ENCODE measurements at places on chromosomes 16 and 17.

- no peak for DNase-seq
Observed at GRCh38 chr17:81910840-81911276, 341 bp downstream of the PCYT2 start.

- no peak for DNase-seq
Observed at GRCh38 chr16:7107436-7107835, 225.2 kb upstream of the RBFOX1 start.

DNA sequence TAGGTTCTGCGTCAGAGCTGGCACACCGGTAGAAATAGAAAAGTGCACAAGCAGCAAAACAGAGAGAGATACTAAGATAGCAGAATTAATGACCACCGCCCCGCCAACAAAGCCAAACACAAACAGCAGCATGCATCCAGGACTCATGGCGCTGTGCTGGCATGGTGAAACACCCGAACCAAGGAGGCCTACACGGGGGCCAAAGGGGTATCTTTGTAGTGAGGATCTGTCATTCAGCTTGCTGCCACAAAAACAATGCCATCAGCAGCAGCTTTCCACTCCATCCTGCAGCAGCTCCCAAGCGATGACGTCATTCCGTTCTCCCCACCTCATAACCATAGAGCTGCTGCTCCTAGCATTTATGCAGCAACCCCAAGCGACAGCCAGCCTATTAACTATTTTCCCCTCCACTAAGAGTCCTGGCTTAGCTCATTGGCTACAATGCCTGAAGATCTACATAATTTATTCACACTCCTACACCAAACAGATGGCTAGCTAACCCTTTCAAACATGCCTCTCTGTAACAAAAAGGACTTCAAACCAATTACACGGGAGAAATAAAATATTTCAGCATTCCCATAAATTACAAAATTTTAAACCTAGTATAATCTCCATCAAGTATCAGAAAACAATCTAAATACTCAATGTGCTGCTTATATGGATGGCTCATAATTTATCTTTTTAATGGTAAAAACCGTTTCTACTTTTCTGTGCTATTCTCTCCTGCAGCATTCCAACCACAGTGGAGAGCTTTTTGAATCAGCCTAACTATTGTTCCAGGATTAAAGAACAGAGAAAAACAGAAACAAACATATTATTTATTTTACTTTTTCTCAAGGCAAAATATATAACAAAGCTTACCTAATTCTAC lies 73.9 kb downstream of the SPAG9 start:
- DNase-seq = peak; percentile 33

- DNase-seq = no peak
Observed at GRCh38 chr16:85894266-85894665, 4.7 kb upstream of the IRF8 start.

GRCh38 chr17:9932491-9932890 lies 27.4 kb upstream of the RCVRN start:
- no peak for DNase-seq

DNA sequence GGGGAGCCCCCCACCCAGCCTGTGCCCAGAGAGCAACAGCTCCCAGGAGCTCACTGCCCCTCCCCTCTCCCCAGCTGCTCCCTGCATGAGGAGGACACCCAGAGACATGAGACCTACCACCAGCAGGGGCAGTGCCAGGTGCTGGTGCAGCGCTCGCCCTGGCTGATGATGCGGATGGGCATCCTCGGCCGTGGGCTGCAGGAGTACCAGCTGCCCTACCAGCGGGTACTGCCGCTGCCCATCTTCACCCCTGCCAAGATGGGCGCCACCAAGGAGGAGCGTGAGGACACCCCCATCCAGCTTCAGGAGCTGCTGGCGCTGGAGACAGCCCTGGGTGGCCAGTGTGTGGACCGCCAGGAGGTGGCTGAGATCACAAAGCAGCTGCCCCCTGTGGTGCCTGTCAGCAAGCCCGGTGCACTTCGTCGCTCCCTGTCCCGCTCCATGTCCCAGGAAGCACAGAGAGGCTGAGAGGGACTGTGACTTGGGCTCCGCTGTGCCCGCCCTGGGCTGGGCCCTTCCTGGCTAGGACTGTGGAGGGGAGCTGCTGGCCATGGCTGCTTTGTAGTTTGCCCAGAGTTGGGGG lies 584 bp downstream of the TCAP start:
- DNase-seq = no peak

DNA sequence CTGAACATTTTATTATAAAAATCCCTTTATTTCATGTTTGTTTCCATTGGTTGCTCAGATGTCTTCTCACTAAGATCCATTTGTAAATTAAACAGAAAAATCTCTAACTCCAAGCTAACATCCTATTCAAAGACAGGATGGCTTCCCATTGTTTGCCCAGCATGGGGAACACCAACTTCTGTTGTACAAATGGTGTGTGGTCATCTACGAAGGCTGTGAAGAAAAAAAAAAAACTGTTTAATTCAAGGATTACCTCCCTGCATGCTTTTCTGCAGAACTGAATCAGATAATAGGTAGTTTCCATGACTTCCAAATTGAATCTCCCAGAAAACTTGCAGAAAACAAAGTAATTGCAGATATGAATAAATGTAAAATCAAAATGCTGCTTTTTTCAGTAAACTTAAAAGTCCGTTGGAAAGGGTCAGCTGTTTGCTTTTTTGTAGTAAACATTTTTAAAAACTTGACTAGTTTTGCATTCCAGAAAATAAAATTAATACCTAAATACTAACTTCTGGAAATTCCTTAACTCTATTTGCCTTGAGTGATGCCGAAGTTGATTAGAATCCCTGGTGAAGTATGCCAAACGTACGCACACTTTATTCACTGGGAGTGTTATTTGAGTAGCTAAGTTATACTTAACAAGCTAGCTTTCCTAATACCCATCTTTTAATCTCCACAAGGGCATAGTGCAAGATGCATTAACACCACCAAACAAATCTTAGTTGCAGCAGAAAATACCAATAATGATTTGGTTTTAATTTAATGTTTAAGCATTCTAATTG lies 7.7 kb downstream of the SALL1 start:
- no peak for DNase-seq

DNA sequence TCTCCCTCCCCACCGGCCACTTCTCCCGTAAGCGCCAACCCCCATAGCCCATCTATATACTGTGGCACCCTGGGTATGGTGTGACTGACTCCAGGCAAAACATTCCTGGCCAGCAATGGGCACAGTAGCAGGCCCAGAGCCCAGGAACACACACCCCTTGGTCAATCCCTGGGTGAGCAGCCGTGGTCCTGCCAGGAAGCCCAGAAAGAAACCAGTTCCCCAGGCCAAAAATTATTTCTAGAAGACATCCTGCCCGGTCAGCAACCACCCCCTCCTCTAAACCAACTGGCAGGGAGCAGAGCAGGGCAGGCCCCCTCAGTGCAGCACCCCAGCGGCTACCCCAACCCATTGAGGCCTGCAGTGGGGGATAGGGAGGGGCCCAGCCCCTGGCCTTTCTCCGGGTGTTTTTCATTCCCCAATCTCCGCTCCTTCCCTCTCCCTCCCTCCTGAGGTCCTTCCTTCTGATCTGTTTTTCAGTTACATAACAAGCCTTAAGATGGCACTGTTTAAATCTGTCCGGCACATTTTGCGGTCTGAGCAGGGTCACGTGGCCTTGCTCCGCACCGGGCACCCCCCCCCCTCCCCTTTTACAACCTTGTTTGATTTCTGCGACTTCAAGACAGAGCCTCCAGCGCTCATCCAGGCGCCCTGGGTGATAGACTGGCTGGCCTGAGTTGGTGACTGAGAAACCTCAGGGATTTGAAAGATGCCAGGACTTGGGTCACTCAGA lies 2.0 kb downstream of the NPTX1 start:
- DNase-seq = no peak

GRCh38 chr16:4523686-4524085 lies 14.9 kb downstream of the CDIP1 start:
- no peak for DNase-seq

DNA sequence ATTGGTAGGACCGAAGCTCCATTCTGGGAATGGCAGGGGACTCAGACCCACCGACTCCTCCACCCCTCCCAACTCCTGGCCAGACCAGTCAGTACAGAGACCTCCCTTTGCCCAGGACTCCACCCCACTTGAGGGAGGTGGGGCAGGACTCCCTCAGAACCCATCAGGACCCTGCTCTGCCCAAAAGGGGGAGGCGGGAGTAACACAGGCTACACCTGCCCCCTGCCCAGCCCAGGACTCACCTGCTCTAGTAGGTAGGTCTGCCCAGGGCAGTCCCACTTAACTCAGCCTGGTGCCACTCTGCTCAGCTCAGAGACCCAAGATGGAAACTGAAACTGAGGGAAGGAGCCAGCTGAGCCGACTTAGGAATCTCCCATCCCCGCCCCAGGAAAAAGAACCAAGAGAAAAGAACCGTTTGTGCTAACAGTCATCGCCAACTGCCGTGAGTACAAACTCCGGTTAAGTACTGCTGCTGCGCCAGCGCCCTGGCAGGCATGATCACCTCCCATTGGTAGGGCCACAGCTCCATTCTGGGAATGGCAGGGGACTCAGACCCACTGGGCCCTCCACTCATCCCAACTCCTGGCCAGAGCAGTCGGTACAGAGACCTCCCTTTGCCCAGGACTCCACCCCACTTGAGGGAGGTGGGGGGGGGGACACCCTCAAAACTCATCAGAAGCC lies 503 bp downstream of the DHX58 start:
- DNase-seq = peak; percentile 93

DNA sequence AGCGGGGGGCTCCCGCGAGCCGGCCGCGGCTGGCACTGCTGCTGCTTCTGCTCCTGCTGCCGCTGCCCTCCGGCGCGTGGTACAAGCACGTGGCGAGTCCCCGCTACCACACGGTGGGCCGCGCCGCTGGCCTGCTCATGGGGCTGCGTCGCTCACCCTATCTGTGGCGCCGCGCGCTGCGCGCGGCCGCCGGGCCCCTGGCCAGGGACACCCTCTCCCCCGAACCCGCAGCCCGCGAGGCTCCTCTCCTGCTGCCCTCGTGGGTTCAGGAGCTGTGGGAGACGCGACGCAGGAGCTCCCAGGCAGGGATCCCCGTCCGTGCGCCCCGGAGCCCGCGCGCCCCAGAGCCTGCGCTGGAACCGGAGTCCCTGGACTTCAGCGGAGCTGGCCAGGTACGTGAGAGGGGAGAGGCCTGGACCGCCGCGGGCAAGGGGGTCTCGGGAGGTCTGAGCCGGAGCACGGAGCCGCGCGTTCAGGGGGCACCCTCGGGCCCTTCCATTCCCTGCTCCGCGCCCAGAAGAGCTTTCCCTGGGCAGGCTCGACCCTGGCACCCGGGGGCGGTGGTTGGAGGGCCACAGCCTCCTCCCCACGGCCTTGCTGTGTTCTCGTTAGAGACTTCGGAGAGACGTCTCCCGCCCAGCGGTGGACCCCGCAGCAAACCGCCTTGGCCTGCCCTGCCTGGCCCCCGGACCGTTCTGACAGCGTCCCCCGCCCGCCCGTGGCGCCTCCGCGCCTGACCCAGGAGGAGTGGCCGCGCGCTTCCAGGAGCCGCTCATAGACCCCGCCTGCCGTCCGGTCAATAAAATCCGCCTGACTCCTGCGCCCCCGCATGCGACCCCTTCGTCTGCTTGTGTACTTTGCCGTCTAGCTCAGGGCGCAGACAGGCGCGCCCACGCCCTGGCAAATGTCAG lies 591 bp downstream of the NPW start:
- DNase-seq = no peak

GRCh38 chr17:6092182-6092902 lies 22.2 kb downstream of the WSCD1 start:
- DNase-seq = no peak

DNA sequence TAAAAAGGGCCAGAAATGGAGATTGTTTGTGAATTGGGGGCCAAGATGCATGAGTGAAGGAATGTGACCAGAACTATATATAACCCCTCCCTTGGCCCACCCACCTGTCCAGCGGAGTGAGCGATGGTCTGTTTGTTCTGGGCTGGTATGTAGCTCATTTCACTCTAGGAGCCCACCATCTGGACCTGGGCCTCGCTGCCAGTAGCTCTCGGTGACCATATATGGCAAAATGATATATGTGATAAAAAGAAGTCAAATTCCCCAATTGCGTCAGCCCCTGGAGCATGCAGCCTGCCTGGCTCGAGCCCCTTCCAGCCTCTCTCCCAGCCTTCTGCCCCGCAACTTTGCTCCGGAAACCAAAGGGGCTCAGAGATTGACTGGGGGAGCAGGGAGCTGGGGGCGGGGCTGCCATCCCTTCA lies 47.3 kb downstream of the CCDC42 start:
- no peak for DNase-seq

DNA sequence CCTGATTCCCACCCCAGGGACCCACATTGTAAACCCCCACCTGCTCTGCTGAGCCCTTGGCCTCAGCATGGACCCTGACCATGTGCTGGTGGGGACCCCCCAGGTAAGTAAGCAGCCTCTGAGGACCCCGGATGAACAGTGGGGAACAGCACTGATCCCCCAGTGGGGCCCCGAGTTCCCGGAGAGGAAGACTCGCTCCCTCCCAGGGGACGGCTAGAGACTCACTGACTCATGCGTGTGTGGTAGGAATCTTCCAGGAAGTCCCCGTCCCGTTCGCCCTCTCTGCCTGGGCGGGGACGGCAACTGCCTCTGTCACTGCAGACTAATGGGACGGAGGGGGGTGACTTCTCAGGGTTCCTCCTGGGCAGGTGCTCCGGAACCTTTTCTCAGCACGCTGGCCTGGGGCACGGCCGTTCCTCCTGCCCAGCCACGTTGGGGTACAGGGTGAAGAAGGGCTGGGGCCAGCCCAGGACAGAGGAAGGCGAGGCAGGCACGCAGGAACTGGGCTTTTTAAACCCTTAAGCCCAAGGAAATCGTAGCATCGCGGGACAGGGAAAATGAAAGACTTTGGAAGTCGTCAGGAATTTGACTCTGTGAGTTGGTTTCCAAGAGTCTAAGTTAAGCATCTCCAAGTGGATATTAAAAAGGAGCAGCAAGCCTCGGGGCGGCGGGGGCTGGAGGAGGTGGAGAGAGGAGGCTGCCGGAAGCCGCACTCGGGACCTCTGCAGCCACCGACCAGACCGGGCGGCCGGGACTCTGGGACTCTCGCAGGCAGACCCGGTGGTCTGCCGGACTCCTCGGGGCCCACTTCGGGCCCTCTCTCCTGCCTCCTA lies 178.7 kb downstream of the SEC14L1 start:
- DNase-seq = peak; percentile 96

DNA sequence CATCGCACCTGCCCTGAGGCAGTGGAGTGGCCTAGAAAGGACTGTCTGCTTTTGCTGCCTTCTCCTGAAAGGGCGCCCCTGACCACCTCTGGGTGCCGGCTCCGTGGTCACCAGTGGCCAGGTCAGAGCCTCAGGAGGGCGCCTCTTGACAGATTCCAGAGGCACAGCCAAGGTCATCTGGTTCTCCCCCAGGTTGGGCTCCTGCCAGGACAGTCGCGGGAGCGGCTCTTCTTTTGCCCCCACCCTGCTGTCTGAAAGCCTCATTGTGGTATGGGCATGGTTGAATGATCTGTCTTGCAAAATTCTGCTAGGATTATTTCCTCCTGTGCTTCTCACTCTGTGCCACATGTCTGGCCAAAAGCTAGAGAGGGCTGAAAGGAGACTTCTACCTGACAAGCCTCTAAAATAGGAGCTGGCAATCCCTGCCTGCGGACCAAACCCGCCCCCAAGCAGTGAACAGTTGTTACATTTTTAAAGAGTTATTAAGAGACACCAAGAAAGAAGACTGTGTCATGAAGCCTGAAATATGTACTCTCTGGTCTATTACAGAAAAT lies 82.8 kb downstream of the SNX29 start:
- DNase-seq = no peak
